NCI-H1092 (cell line): ENCODE measurements at places on chromosomes 7 and 10.

DNA sequence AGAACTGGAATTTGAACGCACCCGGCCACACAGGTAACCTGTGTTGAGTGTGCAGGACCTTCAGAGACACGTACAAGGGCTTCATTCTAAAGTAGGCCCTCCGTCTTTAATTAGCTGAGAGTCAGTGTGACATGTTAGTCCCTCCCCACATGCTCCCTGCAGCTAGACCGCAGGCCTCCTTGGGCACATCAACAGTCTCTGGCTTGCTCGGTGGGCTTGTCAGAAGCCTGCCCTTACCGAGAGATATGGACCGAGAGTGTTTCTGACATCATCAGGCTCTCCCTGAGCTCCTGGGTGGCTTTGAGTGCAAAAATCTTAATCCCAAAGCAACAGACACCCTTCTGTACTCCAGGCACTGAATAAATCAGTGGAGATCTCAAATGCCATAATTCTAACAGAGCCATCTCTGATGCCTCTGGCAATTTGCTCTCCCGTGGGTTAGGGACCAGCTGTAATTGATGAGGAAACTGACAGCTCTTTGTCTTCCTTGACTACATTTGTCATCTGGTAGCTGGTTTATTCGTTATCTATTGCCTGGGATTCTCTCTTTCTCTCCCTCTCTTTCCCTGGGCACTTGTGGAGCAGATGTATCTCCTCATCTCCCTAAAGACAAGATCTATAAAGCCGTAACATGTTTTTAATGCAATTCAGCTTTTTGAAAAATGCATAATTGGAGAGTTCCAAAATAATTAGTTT is 850.6 kb downstream of the TYW1 start:
- DNase-seq = no peak

- DNase-seq = no peak
Observed at GRCh38 chr10:77034240-77034639, 603.4 kb downstream of the KCNMA1 start.

DNA sequence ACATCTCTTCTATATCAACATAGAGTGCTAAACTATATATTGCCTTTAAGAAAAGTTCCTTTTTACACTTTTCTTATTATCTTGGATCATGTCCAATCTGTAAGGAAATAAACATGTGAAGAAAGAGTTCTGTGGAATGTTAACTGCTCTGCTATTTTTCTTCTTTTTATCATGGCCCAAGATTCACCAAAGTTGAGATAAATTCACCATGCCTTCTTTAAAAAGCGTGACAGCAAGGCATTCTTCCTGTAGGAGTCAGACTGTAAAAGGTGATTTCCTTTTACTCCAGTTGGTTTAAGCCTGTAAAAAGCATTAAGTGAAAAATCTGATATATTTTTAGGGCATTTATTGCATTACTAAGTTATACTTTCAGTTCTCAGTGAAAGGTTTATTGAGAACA is 165.7 kb upstream of the FZD1 start:
- no peak for DNase-seq

DNA sequence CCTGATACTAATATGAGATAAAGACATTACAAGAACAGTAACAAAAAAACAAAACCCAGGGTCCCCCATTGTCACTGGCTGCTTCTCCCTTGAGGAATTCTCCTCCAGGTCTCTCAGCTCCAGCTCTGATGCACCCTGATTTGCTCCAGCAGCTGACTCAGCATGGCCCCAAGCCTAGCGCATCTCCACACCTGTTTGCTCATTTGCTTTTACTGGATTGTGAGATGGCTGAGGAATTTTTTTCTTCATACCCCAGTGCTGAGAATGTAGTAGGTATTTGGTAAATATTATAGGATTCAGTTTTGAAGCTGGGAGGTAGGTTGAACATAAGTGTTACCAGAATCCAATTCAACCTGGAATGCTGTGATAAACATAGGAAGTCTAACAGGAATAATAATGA is 171.9 kb downstream of the PKD1L1 start:
- DNase-seq = no peak

DNA sequence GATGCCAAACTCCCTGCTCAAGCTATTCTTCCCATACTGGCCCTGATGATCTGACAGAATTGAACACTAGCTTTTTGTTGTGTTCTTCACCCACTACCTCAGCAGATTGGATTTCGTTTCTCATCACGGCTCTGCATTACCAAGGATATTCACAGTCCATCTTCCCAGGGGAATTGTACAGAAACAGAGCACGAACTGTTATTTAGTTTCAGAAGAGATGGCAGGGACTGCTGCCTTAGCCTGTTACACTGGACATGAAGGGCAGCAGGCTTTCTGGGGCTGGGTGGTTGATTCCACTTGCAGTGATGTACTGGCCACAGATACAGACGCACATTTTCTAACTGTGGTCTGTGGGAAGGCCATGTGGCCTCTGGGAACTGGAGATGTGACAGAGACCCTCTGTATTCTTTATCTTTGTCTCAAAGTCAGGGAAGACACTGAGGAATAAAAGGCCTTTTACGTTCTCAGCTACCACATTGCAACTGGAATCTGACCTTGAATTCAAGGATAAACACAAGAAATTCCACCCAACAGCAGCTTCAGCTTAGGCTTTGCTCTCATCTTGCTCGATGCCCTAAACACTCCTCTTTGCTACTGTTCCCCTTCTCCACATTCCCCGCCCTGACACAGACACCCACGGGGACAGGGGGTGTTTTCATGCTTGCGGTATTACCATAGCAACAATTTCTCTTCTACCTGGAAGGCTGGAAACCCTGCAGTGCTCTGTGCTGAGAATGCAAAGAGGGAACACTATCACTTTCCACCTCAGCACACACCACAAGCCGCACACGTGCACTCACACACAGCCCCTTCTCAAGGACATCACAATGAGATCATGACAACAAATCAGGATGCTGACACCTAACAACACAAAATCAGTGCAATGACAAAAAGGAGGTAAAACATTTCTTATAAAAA is 81.7 kb downstream of the RNF216 start:
- no peak for DNase-seq

GRCh38 chr10:73902351-73902750 is 8.6 kb upstream of the PLAU start:
- no peak for DNase-seq

- DNase-seq = no peak
Observed at GRCh38 chr7:77316219-77316978, 99.8 kb downstream of the GSAP start.
